Right lung (tissue), 10 donors: ENCODE measurements at places on chromosomes 4 and X. TPM values are rescaled to one million over a fixed set of nuclear protein-coding genes. Genes with fewer than 3 reads are reported as not detected.
A peak's percentile ranks its signal among the peaks of the same experiment; 100 is the strongest.

GUCY1A1 gene
- 169 TPM for polyA plus RNA-seq

PDGFC gene
- 40.1 TPM for polyA plus RNA-seq

GRCh38 chr4:54165438-54165837, 63.7 kb upstream of the PDGFRA start:
- DNase-seq: no peak

DNA sequence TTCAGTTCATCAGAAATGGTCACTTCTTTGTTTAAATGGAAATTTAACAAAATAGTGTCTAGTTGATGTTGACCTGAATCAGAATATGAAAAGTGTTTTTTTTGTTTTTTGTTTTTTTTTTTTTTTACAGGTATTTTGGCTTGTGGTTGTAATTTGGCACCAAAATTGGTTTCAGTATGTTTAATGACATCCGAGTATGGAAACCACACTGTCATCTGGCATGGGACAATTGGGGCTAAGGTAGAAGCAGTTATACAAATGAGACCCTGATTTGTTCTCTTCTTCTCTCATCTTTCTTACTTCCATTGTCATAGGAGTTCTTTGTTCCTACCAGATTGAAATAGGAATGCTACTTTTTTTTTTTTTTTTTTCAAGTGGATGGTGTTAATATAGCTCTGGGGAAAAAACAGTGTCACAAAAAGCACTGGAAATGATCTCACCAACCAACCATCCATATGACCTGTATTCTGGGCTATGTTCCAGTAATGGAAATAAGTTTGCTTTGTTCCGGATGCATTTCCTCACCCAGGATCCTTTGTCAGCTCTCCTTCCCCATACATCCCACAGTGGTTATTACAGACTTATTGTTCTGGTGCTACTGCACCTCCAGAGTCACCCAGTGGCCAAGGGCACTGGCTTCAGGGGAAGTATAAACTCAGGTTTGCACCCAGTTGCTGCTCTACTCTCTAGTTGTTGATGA, 95.8 kb downstream of the ATXN3L start:
- peak; percentile 39 for DNase-seq

- no peak for DNase-seq
Measured at GRCh38 chrX:84712621-84713020, 210.4 kb upstream of the HDX start.

ARHGAP6 gene
- 21.2 TPM for polyA plus RNA-seq

GRCh38 chr4:169263791-169264392, 6.9 kb downstream of the SH3RF1 start:
- DNase-seq: no peak

DNA sequence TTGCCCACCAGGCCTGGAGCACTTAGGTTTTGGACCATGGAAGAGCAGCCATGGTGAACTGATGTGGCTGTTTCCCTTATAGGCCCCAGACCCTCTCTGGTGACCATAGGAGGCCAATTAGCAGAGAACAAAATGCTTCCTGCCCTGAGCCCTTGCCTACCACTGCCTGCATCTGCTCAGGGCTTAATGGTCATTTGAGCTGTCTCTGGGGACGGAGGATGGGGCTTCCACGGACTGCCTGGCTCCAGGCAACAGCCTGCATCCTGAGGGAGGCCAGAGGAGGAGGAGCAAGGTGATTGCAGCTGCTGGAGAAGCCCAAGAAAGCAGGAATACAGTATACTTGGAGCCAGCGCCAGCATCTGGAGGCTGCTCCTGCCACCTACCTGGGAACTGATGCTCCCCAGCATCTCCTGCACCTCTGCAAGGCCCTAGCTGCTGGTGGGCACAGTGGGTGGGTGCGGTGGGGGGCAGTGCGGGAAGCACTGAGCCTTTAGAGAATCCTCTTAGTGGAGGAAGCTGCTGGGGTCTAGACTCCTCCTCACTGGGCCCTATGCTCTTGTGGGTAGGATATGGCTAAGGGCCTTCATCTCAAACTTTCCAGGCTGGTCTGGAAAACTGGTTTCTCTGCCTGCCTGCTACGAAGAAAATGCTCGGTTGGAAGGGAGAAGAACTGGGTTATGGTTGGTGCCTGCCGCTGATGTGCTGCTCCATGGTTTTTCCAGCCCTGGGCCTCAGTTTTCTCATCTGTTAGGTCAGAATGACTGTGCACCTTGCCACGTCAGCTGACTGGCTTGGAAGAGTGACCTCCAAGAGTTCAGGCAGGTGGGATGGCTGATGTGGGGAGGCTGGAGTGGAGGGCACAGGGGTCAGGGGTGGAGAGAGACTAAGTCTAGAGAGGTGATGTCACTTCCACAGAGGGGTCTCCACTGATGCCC, 158.8 kb upstream of the PJA1 start:
- no peak for DNase-seq

LONRF3 gene
- polyA plus RNA-seq: 2.4 TPM

- DNase-seq: no peak
Measured at GRCh38 chrX:31708116-31708515, 636.3 kb upstream of the FTHL17 start.

DNA sequence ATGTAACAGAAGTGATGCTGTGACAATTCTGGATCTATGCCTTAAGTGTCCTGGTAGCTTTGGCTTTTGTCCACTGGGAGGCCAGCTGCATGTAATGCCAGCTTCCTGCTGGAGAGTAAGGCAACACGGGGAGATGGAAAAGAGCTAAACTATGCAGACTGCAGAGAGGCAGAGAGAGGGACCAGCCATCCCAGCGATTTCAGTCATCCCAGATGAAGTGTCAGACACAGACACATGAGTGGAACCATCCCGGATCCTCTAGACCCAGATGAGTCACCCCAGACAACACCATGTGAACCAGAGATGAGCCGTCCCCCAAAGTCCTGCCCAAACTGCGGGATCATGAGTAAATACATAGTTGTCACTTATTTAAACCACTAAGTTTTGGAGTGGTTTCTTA, 14.6 kb downstream of the SRPX start:
- DNase-seq: no peak

FGA gene
- polyA plus RNA-seq: not detected

GRCh38 chrX:138886769-138887168, 175.3 kb upstream of the FGF13 start:
- DNase-seq: no peak

DNA sequence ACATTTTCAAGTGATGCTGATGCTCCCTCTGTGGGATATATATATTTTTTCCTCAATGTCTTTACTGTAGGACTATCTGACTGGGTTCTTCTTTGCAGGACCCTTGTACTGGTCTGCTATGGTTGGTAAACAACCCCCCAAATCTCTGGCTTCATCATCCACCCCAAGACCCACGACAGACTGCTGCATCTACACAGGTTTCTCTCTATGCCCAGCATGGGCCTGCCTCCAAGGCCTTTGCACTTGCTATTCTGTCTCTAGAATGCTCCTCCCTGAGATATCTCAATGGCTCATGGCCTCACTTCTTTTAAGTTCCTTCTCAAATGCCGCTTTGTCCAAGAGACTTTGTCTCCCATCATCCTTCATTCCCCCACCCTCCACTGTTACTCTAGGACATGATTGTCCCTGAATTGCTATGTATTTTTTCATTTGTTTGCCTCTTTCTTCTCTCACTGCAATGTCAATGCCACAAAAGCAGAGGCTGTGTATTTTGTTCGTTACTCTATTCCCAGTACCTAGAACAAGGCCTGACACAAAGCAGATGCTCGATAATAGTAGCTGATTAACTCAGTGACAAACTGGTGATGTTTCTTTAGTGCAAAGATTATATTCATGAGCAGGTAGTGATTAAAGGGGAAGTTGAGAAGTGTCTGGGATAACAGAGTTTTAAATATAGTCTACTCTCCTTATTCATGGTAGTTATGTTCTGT, 6.6 kb downstream of the EVC start:
- DNase-seq: no peak

GRCh38 chr4:40520533-40520932, 109.1 kb downstream of the RBM47 start:
- no peak for DNase-seq

INTS6L gene
- 28.3 TPM for polyA plus RNA-seq

- no peak for DNase-seq
Measured at GRCh38 chr4:663438-664428, 10.3 kb downstream of the ATP5ME start.

GRCh38 chr4:114561590-114561989, 37.0 kb upstream of the UGT8 start:
- no peak for DNase-seq

- no peak for DNase-seq
Measured at GRCh38 chr4:4853371-4853823, 6.1 kb upstream of the MSX1 start.

CHRNA9 gene
- polyA plus RNA-seq: not detected

DNA sequence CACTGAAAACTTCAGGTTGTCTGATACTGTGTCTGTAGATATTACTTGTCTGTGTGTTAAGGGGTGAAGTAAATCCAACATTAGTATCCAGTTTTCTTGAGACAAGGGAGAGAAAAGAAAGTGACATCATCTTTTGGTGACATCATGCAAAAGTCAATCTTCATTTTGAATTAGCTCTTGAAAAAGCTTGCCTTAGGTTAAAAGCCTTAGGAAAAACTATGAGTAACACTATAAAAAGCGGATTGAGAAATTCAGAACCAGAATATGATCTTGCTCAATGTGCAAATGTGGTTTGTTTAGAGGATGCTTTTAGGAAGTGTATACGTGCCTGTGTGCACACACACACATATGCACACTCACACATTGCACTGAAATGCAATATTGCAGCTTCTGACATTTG, 345.8 kb upstream of the CASK start:
- no peak for DNase-seq

CACNA1F gene
- 0.52 TPM for polyA plus RNA-seq

- DNase-seq: no peak
Measured at GRCh38 chr4:130479020-130479419, 1383.1 kb downstream of the C4orf33 start.

DNA sequence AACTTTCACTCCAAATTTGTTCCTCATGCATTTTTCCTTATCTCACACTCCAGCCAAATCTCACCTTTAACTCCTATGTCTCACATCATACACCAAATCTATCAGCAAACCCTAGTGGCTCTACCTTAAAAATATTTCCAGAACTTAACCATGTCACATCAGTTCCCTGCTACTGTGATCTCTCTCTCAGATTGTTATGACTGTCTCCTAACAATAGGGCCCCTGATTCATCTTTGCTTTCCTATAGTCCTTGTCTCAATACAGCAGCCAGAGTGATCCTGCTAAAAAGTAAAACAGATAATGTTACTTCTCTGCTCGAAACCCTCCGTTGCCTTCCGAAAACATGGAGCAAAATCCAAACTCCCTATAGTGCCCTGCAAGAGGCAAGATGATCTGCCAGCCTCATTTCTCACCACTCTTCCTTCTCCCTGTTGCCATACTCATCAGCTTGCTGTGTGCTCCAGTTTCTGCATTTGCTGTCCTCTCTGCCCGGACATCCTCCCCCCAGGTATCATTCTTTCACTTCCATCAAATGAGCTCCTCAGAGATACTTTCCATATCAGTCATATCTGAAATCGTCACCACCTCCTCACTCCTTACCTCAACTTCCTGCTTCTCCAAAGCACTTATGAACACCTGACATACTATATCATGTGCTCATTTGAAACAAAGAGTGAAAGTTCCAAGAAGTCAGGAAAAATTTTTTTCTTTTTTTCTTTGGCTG, 293.4 kb upstream of the NR3C2 start:
- DNase-seq: no peak

GRCh38 chr4:64893205-64893604, 484.0 kb upstream of the TECRL start:
- DNase-seq: no peak

DNA sequence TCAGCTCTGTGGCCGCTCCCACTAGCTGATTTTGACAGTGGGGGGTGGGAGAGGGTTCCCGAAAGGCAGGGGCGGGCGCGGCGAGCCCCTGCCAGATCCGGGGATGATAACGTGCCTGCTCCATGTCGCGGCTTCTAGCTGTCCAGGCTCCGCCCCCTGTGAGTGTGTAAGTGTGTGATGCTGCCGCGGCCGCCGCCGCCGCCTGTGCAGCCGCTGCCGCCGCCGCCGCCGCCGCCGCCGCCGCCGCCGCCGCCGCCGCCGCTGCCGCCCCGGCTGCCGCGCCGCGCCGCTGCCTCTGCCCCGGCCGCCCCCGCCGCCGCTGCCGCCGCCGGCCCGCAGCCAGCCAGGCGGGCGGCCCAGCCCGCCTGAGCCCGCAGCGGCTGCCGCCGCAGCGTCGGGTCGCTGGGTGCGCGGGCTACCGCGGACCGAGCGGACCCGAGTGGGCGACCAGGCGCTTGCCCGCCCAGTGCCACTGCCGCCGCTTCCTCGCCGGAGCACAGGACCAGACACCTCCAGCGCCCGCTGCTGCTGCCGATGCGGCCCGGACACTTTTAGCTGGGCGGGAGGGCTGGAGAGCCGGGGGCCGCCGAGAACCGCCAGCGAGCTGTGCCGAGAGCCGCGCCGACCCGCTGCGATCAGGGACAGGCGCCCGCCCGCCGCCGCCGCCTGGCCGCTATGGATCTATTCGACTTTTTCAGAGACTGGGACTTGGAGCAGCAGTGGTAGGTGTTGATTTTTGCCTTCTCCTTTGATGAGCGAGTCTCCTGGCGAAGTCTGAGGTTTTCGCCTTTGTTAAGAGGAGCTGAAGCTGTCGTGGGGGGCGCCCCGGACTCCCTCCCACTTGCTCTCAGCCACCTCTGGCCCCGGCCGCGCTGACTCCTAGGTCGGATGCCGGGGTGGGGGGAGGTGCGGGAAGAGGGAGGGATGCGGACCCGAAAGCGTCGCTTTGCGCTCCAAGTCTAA, at the start of gene AFF2:
TSS of gene AFF2 (plus strand) at position 195 of the 963 bp plus-strand sequence. CDS start at position 676, 481 bp downstream.
- no peak for DNase-seq

GRCh38 chr4:143335979-143336780, 496 bp upstream of the GAB1 start:
- DNase-seq: peak; percentile 94

- no peak for DNase-seq
Measured at GRCh38 chrX:101022020-101022419, 29.9 kb downstream of the TRMT2B start.

DNA sequence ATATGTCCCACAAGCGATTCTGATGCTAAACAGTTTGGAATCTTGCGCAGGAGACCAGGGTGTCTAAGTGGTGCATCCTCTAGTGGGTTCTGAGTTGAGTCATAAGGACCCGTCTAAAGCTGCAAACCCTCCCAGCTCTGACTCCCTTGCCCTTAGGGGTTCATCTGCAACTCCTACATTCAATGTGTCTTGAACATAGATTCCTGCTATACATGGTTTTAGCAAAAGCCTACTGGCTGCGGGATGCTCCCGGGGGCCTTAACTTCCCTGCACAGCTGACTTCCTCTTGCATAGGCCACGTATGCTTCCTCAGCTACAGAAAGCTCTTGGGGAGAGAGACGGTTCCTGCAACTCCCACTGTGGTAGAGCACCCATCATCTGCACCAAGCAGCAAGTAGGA, 236.7 kb downstream of the EVC2 start:
- no peak for DNase-seq

TMEM33 gene
- 38.5 TPM for polyA plus RNA-seq

- DNase-seq: no peak
Measured at GRCh38 chr4:20486433-20486832, 213.8 kb upstream of the PACRGL start.

HTRA3 gene
- polyA plus RNA-seq: 9.0 TPM

GPR82 gene
- 0.13 TPM for polyA plus RNA-seq

CDX4 gene
- not detected for polyA plus RNA-seq

KIAA1210 gene
- 0.88 TPM for polyA plus RNA-seq

WDFY3 gene
- 39.9 TPM for polyA plus RNA-seq
